ENCODE measurements at places on chromosomes 12 and 14.

- no peaks in the 10 kb centered on the region for H3K36me3 ChIP-seq
- no peak for DNase-seq
- no peaks in the 10 kb centered on the region for H3K4me1 ChIP-seq
- no peak overlapping the region for H3K4me3 ChIP-seq
- H3K27ac ChIP-seq: no peak overlapping the region
These were observed 102.2 kb downstream of the SNAPC1 start for GRCh38 chr14:61864329-61864898.

GRCh38 chr14:38387821-38388220 lies 131.9 kb upstream of the CLEC14A start:
- no peak overlapping the region for H3K4me3 ChIP-seq
- no peaks in the 10 kb centered on the region for H3K27me3 ChIP-seq
- no peaks in the 10 kb centered on the region for H3K4me1 ChIP-seq
- no peak overlapping the region for H3K27ac ChIP-seq
- H3K36me3 ChIP-seq: no peaks in the 10 kb centered on the region

DNA sequence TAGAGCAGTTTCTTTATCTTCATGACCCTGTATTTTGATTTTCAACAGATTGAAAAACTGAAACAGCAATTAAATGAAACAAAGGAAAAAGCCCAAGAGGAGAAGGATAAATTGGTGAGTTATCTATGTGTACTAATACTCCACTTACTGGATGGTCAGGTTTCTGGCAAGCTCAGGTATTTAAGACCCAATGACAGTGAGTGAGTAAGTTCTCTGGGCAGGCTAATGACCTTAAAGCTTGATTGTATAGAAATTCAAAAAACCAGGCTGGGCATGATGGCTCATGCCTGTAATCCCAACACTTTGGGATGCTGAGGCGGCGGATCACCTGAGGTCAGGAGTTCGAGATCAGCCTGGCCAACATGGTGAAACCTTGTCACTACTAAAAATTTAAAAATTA lies 10.0 kb downstream of the BBOF1 start:
- H3K27me3 ChIP-seq: no peaks in the 10 kb centered on the region
- H3K36me3 ChIP-seq: no peaks in the 10 kb centered on the region
- no peaks in the 10 kb centered on the region for H3K4me1 ChIP-seq
- H3K4me3 ChIP-seq: no peak overlapping the region
- no peak for DNase-seq
- peak overlapping the region; percentile 66 for H3K27ac ChIP-seq

DNA sequence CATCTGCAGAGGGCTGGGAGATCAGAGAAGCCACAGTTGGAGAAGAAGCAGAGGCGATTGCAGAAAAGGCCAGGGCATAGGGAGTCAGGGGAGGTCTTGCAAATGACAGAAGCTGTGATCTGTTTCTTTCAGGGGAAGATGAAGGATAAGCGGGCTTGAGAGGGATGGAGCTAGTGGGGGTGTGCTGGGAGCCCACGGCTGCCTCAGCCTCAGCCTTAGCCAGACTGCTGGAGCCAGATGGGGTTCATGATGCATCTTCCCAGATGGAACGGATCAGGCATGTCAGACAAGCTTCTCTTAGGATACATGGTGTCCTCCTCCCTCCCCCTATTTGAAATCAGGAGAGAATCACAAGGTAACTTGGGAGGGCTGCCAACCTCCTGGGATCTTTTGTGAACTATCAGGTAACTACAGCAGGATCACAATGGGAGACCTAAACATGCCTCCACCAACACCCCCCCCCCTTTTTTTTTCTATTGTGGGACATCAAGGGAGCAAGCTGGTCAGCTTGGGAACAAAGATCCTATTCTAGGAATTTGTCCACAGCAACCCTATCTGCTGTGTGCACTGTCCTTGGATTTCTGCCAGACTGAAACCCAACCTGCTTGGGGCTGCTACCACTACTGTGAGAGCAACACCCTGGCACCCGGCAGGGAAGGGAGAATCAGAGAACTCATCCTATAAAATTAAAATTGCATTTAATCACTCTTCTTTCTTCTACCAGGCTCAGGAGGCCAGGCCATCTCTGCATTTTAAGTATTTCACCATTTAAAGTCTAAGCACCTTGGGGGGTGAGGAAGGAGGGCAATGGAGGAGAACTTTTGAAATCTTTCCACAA lies 10.7 kb upstream of the ATP2A2 start:
- no peaks in the 10 kb centered on the region for H3K27me3 ChIP-seq
- no peaks in the 10 kb centered on the region for H3K36me3 ChIP-seq
- H3K4me1 ChIP-seq: peaks cover 11% of the 10 kb centered on the region
- H3K27ac ChIP-seq: peak overlapping the region; percentile 39

DNA sequence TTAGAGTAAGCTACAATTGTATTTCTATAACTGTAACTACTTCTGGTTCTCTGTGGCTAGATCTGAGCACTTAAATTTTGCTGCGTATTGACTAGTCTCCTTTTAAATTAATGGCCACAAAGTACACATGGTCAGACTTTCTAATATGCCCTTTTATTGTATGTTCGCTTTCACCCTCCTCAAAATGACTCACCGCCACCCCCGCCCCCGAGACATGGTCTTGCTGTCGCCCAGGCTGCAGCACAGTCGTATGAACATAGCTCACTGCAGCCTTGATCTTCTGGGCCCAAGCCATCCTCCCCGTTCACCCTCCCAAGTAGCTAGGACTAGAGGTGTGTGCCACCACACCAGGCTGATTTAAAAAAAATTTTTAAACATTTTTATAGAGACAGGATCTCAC lies 11.8 kb downstream of the MTERF2 start:
- H3K36me3 ChIP-seq: peaks cover 8% of the 10 kb centered on the region
- no peak overlapping the region for H3K27ac ChIP-seq
- no peaks in the 10 kb centered on the region for H3K27me3 ChIP-seq
- peaks cover 56% of the 10 kb centered on the region for H3K4me1 ChIP-seq
- no peak overlapping the region for H3K4me3 ChIP-seq

- H3K27ac ChIP-seq: no peak overlapping the region
- no peak overlapping the region for H3K4me3 ChIP-seq
- peak; percentile 36 for DNase-seq
- H3K4me1 ChIP-seq: no peaks in the 10 kb centered on the region
These were observed 2.3 kb upstream of the CEBPE start for GRCh38 chr14:23121361-23121771.

GRCh38 chr14:94685166-94685581 lies 73.0 kb downstream of the SERPINA3 start:
- peaks cover 9% of the 10 kb centered on the region for H3K27me3 ChIP-seq
- peaks cover 7% of the 10 kb centered on the region for H3K4me1 ChIP-seq
- DNase-seq: no peak
- no peak overlapping the region for H3K4me3 ChIP-seq
- H3K27ac ChIP-seq: no peak overlapping the region
- H3K36me3 ChIP-seq: no peaks in the 10 kb centered on the region

GRCh38 chr12:3084742-3085141 lies 7.6 kb downstream of the TSPAN9 start:
- H3K4me3 ChIP-seq: no peak overlapping the region
- no peak for DNase-seq
- no peaks in the 10 kb centered on the region for H3K36me3 ChIP-seq
- H3K4me1 ChIP-seq: no peaks in the 10 kb centered on the region

DNA sequence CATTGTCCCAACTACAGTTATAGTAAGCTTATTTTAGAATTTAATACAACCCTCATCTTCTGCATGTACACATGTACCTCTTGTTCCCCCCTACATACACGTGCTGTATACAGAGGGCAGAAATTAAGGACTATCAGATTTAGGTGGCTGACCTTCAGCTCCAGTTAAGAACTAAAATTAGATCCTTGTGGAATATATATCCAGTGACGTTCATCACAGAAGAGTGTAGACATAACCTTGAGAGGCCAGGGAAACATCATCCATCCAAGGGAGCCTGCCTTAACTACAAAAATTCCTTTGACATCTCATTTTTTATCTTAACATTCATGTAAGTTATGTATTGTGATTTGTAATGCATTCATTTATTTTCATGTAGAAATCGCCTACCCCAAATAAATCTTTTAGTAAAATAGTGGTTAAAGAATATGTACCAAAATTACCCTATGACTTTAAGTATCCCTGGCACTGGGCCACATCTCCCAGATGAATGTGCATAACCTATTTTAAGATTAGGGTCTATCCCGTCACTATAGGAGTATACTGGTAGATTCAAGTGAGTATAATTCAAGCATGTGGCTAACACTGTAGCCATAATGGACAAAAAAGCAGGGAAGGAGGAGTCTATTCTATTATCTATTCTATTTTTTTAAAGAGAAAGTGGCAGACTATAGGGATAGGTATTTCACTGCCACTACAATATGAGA lies 27.5 kb downstream of the RIC8B start:
- no peak overlapping the region for H3K27ac ChIP-seq
- DNase-seq: no peak
- no peaks in the 10 kb centered on the region for H3K27me3 ChIP-seq
- no peaks in the 10 kb centered on the region for H3K4me1 ChIP-seq
- H3K4me3 ChIP-seq: no peak overlapping the region

DNA sequence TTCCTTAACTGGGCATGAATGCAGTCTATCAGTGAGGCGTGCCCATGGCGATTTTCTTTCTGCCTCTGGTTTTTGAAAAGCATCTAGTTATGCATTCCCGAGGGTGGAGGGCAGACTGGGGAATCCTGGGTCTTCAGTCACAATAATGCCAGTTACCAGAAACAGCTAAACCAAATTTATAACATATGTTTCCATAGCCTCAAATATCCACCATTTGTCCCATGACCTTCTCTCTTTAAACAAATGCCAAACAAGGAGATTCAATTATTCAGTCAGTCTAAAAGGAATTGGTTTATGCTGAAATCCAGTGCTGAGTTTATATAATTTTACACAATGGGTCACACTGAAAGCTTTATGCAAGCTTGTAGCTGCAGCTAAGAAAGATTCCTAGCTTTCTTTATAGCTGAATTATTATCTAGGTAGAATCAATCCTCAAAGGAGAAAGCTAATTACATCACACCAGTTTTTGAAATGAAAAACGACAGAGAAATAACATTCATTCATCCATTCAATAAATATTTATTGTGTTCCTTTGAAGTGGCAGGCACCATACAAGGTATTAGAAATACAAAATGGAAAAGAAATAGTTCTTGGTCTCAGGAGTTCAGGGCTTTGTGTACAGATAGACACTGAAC lies 131.3 kb upstream of the RAP1B start:
- no peak for DNase-seq
- H3K27me3 ChIP-seq: no peaks in the 10 kb centered on the region
- H3K36me3 ChIP-seq: no peaks in the 10 kb centered on the region
- peak overlapping the region; percentile 53 for H3K27ac ChIP-seq

- no peak overlapping the region for H3K27ac ChIP-seq
- peaks cover 46% of the 10 kb centered on the region for H3K27me3 ChIP-seq
- DNase-seq: peak; percentile 15
- H3K36me3 ChIP-seq: no peaks in the 10 kb centered on the region
- H3K4me3 ChIP-seq: no peak overlapping the region
These were observed 4.7 kb upstream of the FAM234B start for GRCh38 chr12:13039328-13039956.

GRCh38 chr14:100802766-100803165 lies 23.2 kb upstream of the MEG3 start:
- no peak overlapping the region for H3K4me3 ChIP-seq
- no peaks in the 10 kb centered on the region for H3K4me1 ChIP-seq
- no peaks in the 10 kb centered on the region for H3K36me3 ChIP-seq
- no peak for DNase-seq
- H3K27ac ChIP-seq: no peak overlapping the region

GRCh38 chr12:13316587-13317246 lies 120.2 kb downstream of the EMP1 start:
- H3K27me3 ChIP-seq: no peaks in the 10 kb centered on the region
- no peak overlapping the region for H3K27ac ChIP-seq
- H3K4me1 ChIP-seq: no peaks in the 10 kb centered on the region
- H3K4me3 ChIP-seq: no peak overlapping the region
- no peaks in the 10 kb centered on the region for H3K36me3 ChIP-seq
- no peak for DNase-seq

DNA sequence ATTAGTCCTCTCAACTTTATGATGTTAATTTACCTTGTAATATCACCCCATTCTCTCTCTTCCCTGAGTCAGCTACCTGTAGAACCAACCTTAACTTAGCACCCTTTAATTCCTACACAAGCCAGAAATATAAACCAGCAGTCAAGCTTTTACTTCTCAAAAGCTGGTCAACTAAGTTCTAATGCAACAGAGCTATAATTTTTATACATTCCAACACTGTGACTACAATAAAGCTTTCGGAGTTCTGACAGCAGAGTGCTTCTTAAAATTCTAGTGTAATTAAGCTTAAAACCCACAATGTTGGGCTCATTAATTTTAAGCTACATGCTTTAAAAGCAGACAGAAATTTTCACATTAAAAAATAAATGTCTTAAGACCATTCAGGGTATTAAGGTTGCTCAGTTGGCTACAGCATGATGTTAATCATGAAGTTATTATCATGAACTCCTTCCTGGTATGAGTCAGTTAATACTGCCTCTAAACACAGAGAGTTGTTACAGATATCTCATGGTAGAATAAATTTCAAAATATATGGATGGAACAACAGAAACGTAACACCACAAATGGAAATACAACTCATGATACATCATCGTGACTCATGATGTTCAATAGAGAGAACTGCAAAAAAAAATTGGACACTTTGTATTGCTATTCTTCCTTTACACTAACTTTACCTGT lies 126.7 kb downstream of the EPS8 start:
- H3K4me1 ChIP-seq: no peaks in the 10 kb centered on the region
- H3K4me3 ChIP-seq: no peak overlapping the region
- H3K36me3 ChIP-seq: no peaks in the 10 kb centered on the region
- H3K27me3 ChIP-seq: no peaks in the 10 kb centered on the region

- H3K4me1 ChIP-seq: no peaks in the 10 kb centered on the region
- no peak overlapping the region for H3K27ac ChIP-seq
- DNase-seq: no peak
- no peak overlapping the region for H3K4me3 ChIP-seq
- no peaks in the 10 kb centered on the region for H3K36me3 ChIP-seq
These were observed 24.2 kb upstream of the RNASE3 start for GRCh38 chr14:20866963-20867362.

DNA sequence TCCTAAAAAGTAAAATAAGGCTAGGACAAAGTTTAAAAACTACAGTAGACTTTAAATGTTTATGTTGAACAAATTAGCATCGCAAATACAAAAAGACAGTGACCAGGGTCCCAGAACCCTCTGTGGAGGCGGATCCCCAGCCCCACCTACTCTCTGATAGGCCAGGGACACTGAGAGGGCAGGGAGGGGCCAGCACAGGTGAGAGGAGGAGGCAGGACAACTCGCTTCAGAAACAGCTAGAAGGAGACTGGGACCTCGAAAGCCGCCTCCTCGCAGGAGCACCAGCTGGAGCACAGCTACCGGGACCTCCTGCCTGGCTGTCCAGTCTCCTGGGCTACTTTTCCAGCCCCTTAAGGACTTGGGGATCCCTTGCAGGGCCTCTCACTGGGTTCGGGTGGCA lies 992 bp downstream of the DNAH10 start:
- peak; percentile 24 for DNase-seq
- H3K27ac ChIP-seq: no peak overlapping the region
- H3K4me1 ChIP-seq: peaks cover 10% of the 10 kb centered on the region
- H3K36me3 ChIP-seq: no peaks in the 10 kb centered on the region

- no peaks in the 10 kb centered on the region for H3K36me3 ChIP-seq
- H3K27me3 ChIP-seq: no peaks in the 10 kb centered on the region
- H3K27ac ChIP-seq: no peak overlapping the region
- no peak for DNase-seq
These were observed 3.2 kb upstream of the ADAM21 start for GRCh38 chr14:70448633-70449340.

All from transverse colon (tissue), 4 donors.